ENCODE measurements at places on chromosomes 7 and 10.

GRCh38 chr7:85829176-85829575 is 642.3 kb upstream of the SEMA3D start:
- no peak for DNase-seq

DNA sequence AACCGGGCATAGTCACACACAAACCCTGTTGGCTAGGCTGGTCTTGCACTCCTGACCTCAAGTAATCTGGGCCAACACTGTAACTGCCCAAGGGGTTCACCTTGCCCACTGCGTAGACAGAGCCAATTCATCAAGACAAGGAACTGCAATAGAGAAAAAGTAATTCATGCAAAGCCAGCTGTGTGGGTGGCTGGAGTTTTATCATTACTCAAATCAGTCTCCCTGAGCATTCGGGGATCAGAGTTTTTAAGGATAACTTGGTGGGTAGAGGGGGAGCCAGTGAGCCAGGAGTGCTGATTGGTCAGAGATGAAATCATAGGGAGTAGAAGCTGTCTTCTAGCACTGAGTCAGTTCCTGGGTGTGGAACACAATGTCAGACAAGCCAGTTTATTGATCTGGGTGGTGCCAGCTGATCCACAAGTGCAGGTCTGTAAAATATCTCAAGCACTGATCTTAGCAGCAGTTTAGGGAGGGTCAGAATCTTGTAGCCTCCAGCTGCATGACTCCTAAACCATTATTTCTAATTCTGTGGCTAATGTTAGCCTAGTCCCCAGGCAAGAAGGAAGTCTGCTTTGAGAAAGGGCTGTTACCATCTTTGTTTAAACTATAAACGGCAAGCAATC is 15.6 kb upstream of the FXYD4 start:
- no peak for DNase-seq

DNA sequence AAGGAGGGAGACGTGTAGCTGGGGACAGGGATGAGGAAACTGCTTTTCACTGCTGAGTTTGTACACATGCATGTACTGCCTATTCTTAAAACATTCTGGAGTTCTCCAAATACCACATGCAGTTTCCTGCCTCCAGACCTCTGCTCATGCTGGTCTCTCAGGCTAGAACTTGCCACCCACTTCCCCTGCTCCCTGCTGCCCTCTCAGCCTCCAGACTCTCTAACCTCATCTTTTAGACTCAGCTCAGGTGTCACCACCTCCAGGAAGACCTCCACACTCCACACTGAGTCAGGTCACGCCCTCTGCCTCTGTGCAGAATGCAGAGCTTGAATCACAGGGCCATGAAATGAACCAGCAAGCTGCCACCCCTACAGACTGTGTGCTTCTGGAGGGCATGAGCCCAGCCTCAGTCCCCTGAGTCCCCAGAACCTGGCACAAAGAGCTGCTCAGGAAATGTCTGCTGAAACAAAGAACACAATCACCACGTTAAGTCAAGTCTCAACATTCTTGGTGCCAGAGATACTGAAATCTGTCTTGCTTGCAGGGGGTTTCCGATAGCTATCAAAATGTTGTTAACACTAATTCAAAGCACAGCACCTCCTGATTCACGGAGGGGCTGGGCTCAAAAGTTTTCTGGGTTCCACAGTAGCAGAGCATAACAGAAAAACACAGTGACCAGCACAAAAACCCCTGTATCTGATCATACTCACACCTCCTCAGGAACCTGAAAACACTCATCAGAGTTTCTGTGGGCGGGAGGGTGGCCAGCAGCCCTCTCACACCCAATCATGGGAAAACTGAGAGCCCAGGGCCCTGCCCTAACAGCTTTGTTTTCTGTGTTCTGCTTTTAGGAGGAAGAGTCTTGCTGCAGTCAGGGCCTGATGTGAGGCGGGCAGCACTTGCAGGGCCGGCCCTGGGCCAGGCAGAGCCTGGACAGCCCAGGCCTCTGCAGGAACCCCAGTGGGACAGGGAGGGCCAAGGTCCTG is 21.1 kb downstream of the FAM53B start:
- DNase-seq: peak; percentile 78

DNA sequence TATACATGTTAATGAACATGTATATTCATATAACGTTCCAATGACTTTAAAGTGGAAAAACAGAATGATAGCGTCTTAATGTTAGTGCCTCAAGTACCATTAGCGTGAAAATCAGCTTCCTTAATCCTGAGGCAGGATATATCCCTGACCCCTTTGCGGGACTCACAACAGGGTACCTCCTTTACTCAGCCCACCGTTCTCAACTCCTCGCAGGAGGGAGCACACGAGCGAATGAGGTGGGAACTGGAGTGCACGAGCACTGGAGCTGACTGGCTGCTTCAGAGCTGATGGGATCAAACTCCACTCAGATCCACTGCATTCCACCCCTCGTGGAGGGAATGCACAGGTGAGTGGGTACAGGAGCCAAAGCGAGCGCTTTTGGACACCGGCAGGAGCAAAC is 36.1 kb downstream of the AVL9 start:
- DNase-seq: peak; percentile 16

GRCh38 chr10:102779680-102780526 is 36.2 kb downstream of the WBP1L start:
- no peak for DNase-seq

All from Right ventricle myocardium inferior (tissue), 1 donor.